ENCODE measurements at places on chromosomes 2 and 18. TPM values are rescaled to one million over a fixed set of nuclear protein-coding genes. Genes with fewer than 3 reads are reported as not detected.

ZC3H8 gene
- polyA plus RNA-seq, result 16.5 TPM

SLC25A12 gene
- 12.5 TPM for polyA plus RNA-seq

HOXD13 gene
- polyA plus RNA-seq, result 0.17 TPM

FAM161A gene
- 12.3 TPM for polyA plus RNA-seq

SRD5A2 gene
- 0.01 TPM for polyA plus RNA-seq

SH3RF3 gene
- polyA plus RNA-seq, result 0.21 TPM

ST6GAL2 gene
- 23.9 TPM for polyA plus RNA-seq

C2orf78 gene
- not detected for polyA plus RNA-seq

FBXO41 gene
- polyA plus RNA-seq, result 7.0 TPM

FAM237A gene
- polyA plus RNA-seq, result not detected

FEV gene
- polyA plus RNA-seq, result not detected

UGT1A10 gene
- polyA plus RNA-seq, result not detected

SPP2 gene
- polyA plus RNA-seq, result not detected

CERKL gene
- polyA plus RNA-seq, result 0.30 TPM

CRYGD gene
- polyA plus RNA-seq, result not detected

KCNS3 gene
- polyA plus RNA-seq, result 0.98 TPM

RNF149 gene
- 29.2 TPM for polyA plus RNA-seq

VWC2L gene
- not detected for polyA plus RNA-seq

FNDC4 gene
- polyA plus RNA-seq, result 2.3 TPM

ZNF892 gene
- 0.84 TPM for polyA plus RNA-seq
